ENCODE measurements at places on chromosomes 11 and 22. TPM values are rescaled to one million over a fixed set of nuclear protein-coding genes. Genes with fewer than 3 reads are reported as not detected.

GRCh38 chr11:119533921-119534736 is 111.2 kb upstream of the THY1 start:
- DNase-seq = peak; percentile 57
- no peaks in the 10 kb centered on the region for H3K36me3 ChIP-seq

GRCh38 chr11:100612766-100613165 is 74.3 kb upstream of the ARHGAP42 start:
- H3K4me3 ChIP-seq = no peak overlapping the region
- H3K36me3 ChIP-seq = no peaks in the 10 kb centered on the region
- no peak overlapping the region for H3K27ac ChIP-seq
- no peaks in the 10 kb centered on the region for H3K27me3 ChIP-seq
- H3K4me1 ChIP-seq = no peaks in the 10 kb centered on the region

DNA sequence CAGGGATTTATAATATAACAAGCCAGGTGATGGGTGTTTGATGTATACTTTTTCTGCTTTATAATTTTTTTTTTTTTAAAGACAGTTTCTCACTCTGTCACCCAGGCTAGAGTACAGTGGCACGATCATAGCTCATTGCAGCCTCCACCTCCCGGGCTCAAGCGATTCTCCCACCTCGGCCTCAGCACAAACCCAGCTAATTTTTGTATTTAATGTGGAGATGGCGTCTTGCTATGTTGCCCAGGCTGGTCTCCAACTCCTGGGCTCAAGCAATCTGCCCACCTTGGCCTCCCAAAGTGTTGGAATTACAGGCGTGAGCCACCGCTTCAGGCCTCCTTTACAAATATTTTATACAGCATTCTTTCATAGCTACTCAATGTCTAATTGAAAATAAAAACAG is 48.6 kb downstream of the MORC2 start:
- H3K4me1 ChIP-seq = no peaks in the 10 kb centered on the region
- no peak overlapping the region for H3K27ac ChIP-seq
- no peaks in the 10 kb centered on the region for H3K27me3 ChIP-seq
- DNase-seq = no peak
- H3K4me3 ChIP-seq = no peak overlapping the region
- H3K36me3 ChIP-seq = no peaks in the 10 kb centered on the region

DNA sequence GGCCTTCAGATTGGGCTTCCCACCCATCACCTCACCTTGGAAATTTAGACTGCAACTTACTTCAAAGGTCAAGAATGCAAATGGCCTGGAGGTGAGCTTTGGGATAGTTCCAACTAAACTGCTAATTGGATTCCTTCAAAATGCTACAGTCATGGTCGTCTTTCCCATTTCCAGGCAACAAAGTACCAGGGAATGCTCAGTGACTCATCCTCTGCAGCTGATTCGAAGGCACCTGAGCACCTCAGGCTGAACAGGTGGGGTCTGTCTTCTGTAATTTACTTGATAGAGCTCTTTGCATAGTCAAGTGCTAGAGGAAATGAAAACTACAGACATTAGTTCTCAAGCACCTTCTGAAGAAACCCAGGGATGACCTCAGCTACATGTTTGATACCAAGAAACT is 20.5 kb upstream of the FSHB start:
- no peak overlapping the region for H3K27ac ChIP-seq
- no peaks in the 10 kb centered on the region for H3K36me3 ChIP-seq
- H3K27me3 ChIP-seq = no peaks in the 10 kb centered on the region
- H3K4me1 ChIP-seq = no peaks in the 10 kb centered on the region

- no peak overlapping the region for H3K4me3 ChIP-seq
- no peak for DNase-seq
- H3K4me1 ChIP-seq = no peaks in the 10 kb centered on the region
Observed at GRCh38 chr11:1701091-1701807, 4.3 kb downstream of the KRTAP5-6 start.

DNA sequence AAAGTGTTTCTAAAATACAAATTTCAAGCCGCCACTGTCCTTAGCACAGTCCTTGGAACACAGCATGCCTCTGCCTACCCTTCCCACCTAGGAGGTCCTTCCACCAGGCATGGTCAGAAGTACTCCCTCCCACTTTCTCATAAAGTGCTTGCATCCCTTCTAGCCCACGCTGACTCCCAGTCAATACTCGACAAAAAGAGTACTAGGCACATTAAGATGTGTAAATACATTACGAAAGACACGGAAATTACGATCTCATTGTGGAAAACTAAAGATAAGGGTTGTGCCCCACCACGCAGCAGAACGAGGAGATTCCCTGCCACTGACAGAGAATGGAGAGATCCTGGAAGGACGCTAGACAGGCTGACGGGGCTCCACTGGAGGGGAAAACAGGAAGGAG is 13.5 kb downstream of the CHKA start:
- peaks cover 6% of the 10 kb centered on the region for H3K4me1 ChIP-seq
- H3K27ac ChIP-seq = no peak overlapping the region
- DNase-seq = no peak
- H3K36me3 ChIP-seq = no peaks in the 10 kb centered on the region
- no peaks in the 10 kb centered on the region for H3K27me3 ChIP-seq
- H3K4me3 ChIP-seq = no peak overlapping the region

DNA sequence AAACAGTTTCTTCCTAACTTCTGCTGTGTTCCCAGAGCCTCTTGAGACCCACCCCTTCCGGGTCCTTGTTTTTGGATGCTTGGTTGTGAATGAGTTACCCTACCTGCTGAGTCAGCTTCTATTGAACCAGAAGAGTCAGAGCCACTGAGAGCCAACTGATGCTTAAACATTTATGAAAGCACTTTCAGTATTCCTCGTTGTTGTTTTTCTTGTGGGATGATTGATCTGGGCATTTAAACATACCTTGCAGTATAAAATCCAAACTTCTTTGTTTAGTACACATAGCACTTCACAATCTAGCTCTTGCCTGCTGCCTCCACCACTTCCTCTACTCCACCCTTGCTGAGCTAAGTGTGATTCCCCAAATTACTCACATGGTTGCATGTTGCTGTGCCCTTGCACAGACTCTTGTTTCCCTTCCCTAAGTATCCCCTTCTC is 5.5 kb downstream of the PRSS23 start:
- no peak overlapping the region for H3K4me3 ChIP-seq
- H3K27ac ChIP-seq = no peak overlapping the region
- no peaks in the 10 kb centered on the region for H3K36me3 ChIP-seq
- no peaks in the 10 kb centered on the region for H3K27me3 ChIP-seq
- no peak for DNase-seq

DNA sequence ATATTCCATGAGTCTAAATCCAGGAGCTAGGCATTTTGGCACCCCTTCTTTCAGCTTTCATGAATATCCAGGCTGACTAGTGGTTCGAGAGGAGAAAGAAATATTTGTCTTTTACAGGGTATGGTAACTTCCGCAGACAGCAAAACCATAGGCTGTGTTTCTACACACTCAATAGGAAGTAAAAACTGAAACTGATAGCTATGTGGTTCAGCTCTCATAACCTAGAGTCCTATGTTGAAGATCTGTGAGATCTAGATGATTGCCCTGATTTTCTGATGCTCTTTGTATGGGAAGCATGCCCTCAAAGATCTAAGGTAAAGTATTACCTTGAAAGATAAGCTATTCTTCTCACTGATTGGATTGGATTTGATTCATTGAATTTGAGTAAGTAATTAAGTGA is 118.3 kb downstream of the CD44 start:
- H3K36me3 ChIP-seq = no peaks in the 10 kb centered on the region
- H3K4me3 ChIP-seq = no peak overlapping the region
- no peak overlapping the region for H3K27ac ChIP-seq
- no peak for DNase-seq

Gene JAML
- total RNA-seq = 16.0 TPM
